ENCODE measurements at places on chromosomes 6 and 20.

GRCh38 chr6:9437836-9438235 lies 977.0 kb downstream of the TFAP2A start:
- H3K27me3 ChIP-seq = peaks cover 7% of the 10 kb centered on the region
- H3K4me3 ChIP-seq = no peak overlapping the region
- H3K4me1 ChIP-seq = no peaks in the 10 kb centered on the region
- H3K36me3 ChIP-seq = no peaks in the 10 kb centered on the region

- no peaks in the 10 kb centered on the region for H3K27me3 ChIP-seq
- H3K36me3 ChIP-seq = no peaks in the 10 kb centered on the region
- H3K4me3 ChIP-seq = no peak overlapping the region
- DNase-seq = no peak
- peak overlapping the region; percentile 44 for H3K27ac ChIP-seq
Observed at GRCh38 chr6:134287859-134288537, 29.9 kb downstream of the SGK1 start.

DNA sequence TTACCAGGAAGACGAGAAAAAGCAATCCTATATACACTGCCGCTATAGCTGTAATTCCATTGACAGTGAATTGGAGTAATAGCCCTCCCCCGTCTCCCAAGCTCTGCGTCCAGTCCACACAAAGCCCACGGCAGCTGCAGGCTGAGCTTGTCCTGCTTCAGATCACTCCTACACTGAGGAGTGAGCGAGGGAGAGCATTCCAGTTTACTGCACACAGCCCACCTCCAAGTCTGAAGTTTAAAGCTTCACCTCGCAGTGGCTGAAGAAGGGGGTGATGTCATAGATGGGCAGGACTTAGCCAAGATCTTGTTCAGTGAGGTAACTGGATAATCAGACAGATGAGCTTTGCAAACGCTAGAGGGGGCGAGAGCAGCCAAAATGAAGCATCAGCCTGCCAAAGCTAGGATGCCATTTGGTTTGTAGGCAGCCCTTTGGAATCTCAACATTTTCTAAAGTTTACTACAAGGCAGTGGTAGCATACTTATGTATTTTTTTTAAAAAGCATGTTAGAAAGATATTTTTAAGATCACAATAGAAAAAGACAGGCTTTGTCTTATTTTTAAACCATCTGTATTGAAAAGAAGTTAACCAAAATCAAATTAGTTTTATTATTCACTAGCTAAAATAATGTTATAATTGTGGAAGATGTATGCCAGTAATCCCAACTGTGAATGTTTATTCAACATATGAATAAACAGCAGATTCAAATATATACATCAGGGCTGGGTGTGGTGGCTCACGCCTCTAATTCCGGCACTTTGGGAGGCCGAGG lies at the start of gene FLRT3:
TSS of gene FLRT3 (minus strand) at position 213 of the 772 bp plus-strand sequence. CDS start 10,106 bp downstream, outside the sequence.
- DNase-seq = peak; percentile 75
- H3K27ac ChIP-seq = peak within 1 kb of the TSS; percentile 95

- DNase-seq = no peak
- peaks cover 89% of the 10 kb centered on the region for H3K4me1 ChIP-seq
- peaks cover 2% of the 10 kb centered on the region for H3K27me3 ChIP-seq
- H3K27ac ChIP-seq = peak overlapping the region; percentile 89
- H3K4me3 ChIP-seq = no peak overlapping the region
- peaks cover 37% of the 10 kb centered on the region for H3K36me3 ChIP-seq
Observed at GRCh38 chr6:39200498-39201020, 28.7 kb downstream of the KCNK5 start.

DNA sequence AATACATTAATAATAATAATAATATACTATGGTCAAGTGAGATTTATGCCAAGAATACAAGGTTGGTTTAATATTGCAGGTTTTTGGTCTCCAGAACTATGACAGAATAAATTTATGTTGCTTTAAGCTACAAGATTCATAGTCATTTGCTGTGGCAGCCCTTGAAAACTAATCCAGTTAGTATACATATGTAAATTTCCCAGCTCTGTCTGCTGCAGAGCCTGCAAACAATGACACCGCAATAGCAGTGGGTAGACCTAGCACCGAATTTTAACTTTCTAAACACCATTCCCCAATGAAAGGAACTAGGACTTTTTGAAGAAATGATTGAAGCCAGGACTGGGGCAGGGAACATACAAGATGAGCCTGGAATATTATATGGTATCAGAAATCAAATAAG lies 647.7 kb upstream of the NRSN1 start:
- DNase-seq = no peak
- H3K36me3 ChIP-seq = peaks cover 5% of the 10 kb centered on the region
- no peak overlapping the region for H3K27ac ChIP-seq
- peaks cover 3% of the 10 kb centered on the region for H3K27me3 ChIP-seq
- H3K4me3 ChIP-seq = no peak overlapping the region
- no peaks in the 10 kb centered on the region for H3K4me1 ChIP-seq

DNA sequence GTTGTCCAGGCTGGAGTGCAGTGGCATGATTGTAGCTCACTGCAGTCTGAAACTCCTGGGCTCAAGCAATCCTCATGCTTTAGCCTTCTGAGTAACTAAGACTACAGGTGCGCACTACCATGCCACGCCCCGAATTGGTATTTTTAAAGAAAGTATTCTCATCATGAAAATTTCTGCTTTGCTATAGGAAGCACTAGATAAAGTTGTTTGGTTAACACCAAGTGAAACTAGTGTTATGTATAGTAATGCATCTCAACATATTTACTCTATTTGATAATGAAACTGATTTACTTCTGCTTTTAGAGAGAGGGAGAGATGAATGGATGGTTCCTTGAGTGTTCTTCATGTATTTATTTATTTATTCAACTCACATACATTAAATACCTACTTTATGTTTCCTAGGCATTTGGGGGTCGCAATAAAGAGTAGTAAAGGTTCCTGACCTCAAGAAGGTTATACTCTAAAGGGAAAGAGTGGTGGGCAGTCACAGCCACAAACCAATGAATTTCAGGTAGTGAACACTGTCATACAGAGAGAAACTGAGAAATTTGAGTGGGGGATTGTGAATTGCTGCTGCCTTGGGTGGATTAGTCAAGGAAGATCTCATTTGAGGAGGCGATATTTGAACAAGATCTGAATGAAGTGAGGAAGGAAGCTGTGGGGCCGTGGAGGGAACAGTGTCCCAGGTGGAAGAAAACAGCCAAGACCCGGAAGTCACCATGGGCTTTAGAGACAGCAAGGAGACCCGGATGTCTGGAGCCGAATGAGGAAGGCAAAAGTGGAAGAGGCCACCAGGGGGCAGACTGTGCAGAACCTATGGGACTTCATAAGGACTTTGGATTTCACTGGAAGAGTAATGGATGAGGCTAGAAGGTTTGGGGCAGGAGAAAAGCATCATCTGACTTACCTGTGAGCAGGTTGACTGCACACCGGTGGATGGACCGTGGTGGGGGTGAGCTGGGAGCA lies 185.6 kb downstream of the TSHZ2 start:
- no peak overlapping the region for H3K4me3 ChIP-seq
- H3K27ac ChIP-seq = no peak overlapping the region
- peaks cover 40% of the 10 kb centered on the region for H3K36me3 ChIP-seq
- H3K27me3 ChIP-seq = no peaks in the 10 kb centered on the region

DNA sequence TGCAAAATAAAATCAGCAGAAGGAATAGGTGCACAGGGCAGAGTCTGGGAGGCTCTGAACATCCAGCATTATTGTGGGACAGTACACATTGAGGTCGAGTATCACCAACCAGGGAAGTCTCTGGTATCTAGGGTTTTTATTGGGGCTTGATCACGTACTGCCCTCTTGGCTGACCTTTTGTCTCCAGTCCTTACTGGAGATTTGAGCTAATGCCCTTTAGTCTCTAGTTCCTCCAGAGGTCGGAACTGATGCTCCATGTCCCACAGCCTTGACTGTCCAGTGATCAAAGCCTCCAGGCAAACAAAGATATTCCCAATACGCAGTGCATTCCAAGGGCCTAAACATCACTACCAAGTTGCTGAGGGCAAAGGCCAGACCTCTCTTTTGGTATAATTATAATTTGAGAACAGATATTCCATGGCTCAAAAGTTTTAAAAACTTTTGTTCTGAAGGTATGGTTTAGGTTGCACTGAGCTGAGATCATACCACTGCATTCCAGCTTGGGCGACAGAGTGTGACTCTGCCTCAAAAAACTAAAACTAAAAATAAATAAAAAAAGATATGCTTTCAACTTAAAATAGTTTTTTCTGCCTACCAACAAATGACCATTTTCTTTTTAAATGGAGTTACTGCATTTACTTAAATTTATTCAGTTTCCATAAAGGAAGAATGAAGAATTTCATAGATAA lies 56.9 kb upstream of the DYNLRB1 start:
- peaks cover 9% of the 10 kb centered on the region for H3K4me1 ChIP-seq
- H3K36me3 ChIP-seq = peaks cover 66% of the 10 kb centered on the region
- no peaks in the 10 kb centered on the region for H3K27me3 ChIP-seq
- peak overlapping the region; percentile 72 for H3K27ac ChIP-seq

- DNase-seq = no peak
- H3K4me1 ChIP-seq = peaks cover 31% of the 10 kb centered on the region
- H3K27ac ChIP-seq = no peak overlapping the region
- no peaks in the 10 kb centered on the region for H3K36me3 ChIP-seq
Observed at GRCh38 chr6:21149470-21149869, 444.1 kb upstream of the SOX4 start.

DNA sequence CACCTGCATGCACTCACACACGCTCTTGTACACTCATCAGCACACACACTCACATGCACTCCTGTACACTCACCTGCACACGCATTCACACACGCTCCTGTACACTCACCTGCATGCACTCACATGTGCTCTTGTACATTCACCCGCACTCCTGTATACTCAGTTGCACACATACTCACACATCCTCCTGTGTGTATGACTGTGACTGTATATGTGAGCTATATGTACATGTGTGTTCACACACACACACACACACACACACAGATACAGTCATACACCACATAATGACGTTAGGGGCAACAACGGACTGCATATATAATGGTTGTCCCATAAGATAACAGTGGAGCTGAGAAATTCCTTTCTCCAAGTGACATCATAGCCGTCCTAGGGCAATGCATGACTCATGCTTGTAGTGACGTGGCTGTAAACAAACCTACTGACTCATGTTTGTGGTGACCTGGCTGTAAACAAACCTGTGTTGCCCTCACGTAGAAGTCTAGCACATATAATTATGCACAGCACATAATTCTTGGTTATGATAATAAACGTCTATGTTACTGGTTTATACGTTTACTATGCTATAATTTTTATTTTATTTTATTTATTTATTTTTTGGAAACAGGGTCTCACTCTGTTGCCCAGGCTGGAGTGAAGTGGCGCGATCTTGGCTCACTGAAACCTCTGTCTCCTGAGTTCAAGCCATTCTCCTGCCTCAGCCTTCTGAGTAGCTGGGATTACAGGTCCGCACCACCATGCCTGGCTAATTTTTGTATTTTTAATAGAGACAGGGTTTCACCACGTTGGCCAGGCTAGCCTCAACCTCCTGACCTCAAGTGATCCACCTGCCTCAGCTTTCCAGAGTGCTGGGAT lies 22.8 kb upstream of the TAF4 start:
- no peak overlapping the region for H3K4me3 ChIP-seq
- DNase-seq = no peak
- H3K27me3 ChIP-seq = peaks cover 37% of the 10 kb centered on the region
- H3K36me3 ChIP-seq = no peaks in the 10 kb centered on the region

DNA sequence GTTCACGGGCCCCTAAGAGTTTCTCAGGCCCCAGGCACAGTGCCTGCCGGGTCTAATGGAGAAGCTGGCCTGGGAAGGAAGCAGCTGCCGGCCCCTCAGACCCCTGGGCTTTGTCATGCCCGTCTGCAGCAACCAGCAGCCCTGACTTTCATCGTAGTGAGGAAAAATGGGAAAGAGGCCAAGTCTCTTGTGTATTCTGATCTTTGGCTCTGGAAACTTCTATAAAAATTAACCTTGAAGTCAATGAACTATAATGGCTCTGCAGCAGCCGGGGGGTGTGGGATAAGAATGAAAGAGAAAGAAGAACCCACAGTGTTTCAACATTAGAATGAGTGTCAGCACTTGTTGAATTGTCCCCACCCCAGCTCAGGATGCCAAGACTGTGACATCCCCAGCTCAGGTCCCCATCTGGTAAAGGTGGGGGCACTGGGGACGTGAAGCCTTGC lies 12.9 kb downstream of the TGM2 start:
- H3K27me3 ChIP-seq = peaks cover 13% of the 10 kb centered on the region
- H3K4me1 ChIP-seq = peaks cover 54% of the 10 kb centered on the region
- no peak overlapping the region for H3K27ac ChIP-seq
- H3K4me3 ChIP-seq = no peak overlapping the region
- no peak for DNase-seq

- H3K27ac ChIP-seq = no peak overlapping the region
- no peak overlapping the region for H3K4me3 ChIP-seq
- H3K27me3 ChIP-seq = peaks cover 8% of the 10 kb centered on the region
- H3K36me3 ChIP-seq = no peaks in the 10 kb centered on the region
- no peaks in the 10 kb centered on the region for H3K4me1 ChIP-seq
Observed at GRCh38 chr6:163191704-163192537, 222.6 kb upstream of the QKI start.

GRCh38 chr20:58452667-58453255 lies 62.4 kb downstream of the APCDD1L start:
- peaks cover 13% of the 10 kb centered on the region for H3K4me1 ChIP-seq
- H3K27ac ChIP-seq = no peak overlapping the region
- H3K36me3 ChIP-seq = peaks cover 75% of the 10 kb centered on the region
- DNase-seq = no peak

- H3K27ac ChIP-seq = no peak overlapping the region
- H3K36me3 ChIP-seq = no peaks in the 10 kb centered on the region
- no peak overlapping the region for H3K4me3 ChIP-seq
- no peaks in the 10 kb centered on the region for H3K4me1 ChIP-seq
Observed at GRCh38 chr6:68326762-68327161, 308.3 kb upstream of the ADGRB3 start.

DNA sequence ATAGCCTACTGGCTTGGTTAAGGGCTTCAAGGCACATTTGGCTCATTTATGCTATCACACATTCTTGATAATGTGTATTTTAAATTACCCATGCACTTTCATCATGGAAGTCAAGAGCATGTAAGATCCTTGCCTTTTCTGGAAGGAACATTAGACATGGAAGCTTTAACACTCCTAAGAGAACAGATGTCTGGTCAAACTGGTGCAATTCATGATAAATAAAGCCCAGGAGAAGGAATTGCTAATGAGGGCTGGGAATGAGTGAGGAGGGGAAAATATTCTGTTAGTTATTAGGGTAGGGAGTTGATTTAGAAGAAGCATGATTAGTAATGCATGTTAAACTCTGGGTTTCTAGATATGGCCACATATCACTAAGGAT lies 688.6 kb upstream of the CITED2 start:
- peaks cover 6% of the 10 kb centered on the region for H3K4me1 ChIP-seq
- H3K27ac ChIP-seq = no peak overlapping the region
- H3K4me3 ChIP-seq = no peak overlapping the region
- no peak for DNase-seq
- no peaks in the 10 kb centered on the region for H3K36me3 ChIP-seq

- peaks cover 9% of the 10 kb centered on the region for H3K36me3 ChIP-seq
- H3K27ac ChIP-seq = peak overlapping the region; percentile 71
- H3K4me3 ChIP-seq = peak overlapping the region; percentile 89
- H3K4me1 ChIP-seq = peaks cover 90% of the 10 kb centered on the region
Observed at GRCh38 chr6:33428224-33428965, 8.5 kb downstream of the SYNGAP1 start.

GRCh38 chr20:32495217-32495565 lies 89.9 kb downstream of the NOL4L start:
- no peaks in the 10 kb centered on the region for H3K36me3 ChIP-seq
- H3K4me1 ChIP-seq = peaks cover 19% of the 10 kb centered on the region
- no peak overlapping the region for H3K4me3 ChIP-seq
- no peak overlapping the region for H3K27ac ChIP-seq
